ENCODE measurements at places on chromosomes 2 and 18.
A peak's percentile ranks its signal among the peaks of the same experiment; 100 is the strongest.

- no peak for DNase-seq
These were observed 48.6 kb downstream of the ANO7 start for GRCh38 chr2:241237047-241237446.

DNA sequence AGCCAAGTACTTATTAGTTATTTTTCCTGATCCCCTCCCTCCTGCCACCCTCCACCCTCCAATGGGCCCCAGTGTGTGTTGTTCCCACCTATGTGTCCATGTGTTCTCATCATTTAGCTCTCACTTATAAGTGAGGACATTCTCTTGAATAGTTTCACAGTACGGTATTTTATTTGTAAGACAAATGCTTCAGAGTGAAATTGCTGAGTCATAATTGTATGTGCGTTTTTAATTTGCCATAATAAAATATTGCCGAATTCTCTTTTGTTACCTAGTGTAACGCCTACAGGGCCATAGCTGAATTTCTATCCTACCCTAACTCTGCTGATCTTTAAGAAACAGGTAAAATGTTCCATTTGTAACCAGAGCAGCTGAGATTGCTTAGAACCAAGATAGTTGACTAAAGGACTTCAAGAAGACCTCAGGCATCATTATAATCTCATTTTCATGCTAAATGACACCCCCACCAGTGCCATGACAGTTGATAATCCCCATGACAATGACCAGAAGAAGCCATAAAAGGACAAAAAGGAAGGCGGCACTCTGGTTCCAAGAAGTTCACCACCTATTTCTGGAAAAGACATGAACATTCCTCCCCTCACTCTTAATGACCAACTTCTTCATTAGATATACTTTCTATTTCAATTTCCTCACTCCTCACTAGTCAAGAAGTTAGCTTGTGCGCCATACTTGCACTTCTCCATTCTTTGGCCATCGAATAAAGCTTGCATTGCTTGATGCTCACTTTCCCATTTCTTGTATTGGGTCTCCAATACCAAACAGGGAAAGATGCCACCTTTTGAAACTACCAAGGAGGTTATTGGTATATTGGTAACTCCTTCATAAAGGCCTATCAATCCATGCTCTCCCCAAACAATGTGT, 18.4 kb downstream of the SCN9A start:
- no peak for DNase-seq

GRCh38 chr18:79924814-79925731, 26.4 kb downstream of the SLC66A2 start:
- DNase-seq = no peak

GRCh38 chr2:24618144-24618543, 127.1 kb downstream of the NCOA1 start:
- DNase-seq = no peak

DNA sequence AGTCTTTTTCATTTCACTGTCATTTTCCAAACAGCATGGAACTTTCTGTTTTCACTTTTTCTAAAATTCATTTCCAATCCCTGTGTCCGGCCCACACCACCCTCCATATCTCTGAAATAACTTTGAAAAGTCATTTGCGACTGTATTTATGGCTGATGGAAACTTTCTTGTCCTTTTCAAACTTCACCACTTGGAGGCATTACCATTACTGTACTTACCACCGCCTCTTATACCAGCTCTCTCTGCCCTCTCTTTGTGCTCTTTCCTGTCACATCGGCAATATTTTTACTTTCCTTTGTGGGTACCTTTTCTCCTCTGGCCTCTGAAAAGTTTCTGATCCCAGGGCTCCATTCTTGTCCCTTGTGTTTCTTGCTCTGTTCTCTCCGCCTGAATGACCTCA, 39.5 kb upstream of the IL1RL1 start:
- DNase-seq = no peak

- DNase-seq = no peak
These were observed 10.9 kb downstream of the CPS1 start for GRCh38 chr2:210567279-210567678.

- no peak for DNase-seq
These were observed 34.0 kb upstream of the RNF138 start for GRCh38 chr18:32057624-32058165.

DNA sequence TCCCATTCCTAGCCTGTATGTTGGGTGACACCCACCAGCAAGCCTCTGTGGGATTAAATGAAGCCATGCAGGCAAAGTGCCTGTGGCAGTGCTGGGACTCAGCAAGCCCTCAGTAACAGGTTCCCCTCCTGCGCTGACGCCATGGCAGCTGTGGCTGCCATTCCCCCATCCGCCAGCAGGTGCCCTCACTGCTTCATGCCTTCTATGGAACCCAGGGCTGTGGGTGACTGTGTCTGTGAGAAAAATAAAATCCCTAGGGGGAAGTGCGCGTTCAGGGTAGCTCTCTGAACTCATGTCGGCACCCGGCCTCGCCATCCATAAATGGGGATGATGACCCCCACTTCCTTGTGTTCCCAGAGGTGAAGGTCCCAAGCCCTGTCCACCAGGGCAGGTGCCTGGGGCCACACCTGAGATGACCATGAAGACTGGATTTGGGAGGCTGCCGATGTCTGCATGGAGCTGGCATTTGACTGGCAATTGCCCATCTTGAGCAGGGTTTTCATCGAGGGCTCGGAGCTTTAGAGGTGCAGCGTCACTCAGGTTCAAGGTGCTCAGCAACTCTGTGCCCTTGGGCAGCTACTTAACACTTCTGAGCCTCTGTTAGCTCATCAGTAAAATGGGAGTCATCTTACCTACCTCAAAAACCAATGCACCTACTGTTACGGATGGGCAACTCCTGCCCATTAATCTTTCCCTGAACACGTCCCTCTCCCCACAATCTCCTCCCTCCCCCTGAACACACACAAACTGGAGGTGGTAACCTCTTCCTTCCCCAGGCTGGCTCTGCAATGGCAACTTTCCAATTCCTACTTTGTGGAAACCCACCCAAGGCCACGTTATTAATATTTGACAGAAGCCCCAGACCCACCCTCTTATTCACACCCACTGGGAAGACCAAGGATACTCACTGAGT, 2.9 kb upstream of the MAL start:
- peak; percentile 51 for DNase-seq

- DNase-seq = no peak
These were observed 291.6 kb downstream of the CMPK2 start for GRCh38 chr2:6574121-6574520.

DNA sequence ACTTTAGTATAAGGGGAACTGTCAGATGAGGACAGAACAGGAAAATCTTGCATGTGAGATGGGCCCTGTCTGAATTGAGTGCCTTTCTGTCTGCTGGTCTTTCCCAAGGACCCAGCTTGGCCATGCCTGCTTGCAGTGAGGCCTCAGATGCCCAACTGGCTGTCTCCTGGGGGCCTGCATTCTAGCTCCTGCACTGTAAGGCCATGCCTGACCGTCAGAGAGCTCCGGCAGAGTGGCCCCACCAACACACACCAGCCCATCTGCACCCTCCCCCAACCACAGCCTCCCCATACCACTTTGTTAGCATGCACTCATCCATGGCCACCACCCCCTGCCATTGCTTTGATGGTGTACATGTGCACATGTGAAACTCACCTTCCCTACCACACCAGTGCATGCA, 190.4 kb upstream of the RPRM start:
- DNase-seq = no peak

DNA sequence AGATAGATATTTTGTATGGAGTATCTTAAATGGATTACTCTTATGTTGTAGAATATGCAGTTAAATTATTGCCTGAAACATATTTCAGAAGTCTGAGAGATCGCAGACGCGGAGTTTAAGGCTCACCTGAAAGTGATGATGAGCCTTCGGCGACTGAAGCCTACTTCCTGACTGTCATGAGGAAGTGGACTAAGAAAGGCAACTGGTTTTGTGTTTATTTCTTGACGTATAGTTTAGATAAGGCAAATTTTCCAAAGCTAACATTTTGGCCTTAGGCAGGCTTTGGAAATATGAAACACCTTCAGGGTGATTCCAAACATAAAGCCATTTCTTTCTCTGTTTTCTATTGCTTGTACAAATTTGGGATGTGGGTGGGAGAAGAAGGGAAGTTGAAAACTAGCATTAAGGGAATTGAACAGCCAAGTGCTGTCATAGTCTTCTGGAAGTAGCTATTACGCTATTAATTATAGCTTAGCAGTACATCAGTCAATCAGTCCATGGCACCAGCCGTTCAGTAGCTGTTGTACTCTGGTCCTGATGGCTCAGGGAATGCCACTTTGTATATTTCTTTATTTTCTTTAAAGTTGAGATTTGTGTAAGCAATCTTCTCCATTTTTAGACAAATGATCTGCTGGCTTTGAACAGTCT, 1.5 kb downstream of the GRHL1 start:
- DNase-seq = no peak

DNA sequence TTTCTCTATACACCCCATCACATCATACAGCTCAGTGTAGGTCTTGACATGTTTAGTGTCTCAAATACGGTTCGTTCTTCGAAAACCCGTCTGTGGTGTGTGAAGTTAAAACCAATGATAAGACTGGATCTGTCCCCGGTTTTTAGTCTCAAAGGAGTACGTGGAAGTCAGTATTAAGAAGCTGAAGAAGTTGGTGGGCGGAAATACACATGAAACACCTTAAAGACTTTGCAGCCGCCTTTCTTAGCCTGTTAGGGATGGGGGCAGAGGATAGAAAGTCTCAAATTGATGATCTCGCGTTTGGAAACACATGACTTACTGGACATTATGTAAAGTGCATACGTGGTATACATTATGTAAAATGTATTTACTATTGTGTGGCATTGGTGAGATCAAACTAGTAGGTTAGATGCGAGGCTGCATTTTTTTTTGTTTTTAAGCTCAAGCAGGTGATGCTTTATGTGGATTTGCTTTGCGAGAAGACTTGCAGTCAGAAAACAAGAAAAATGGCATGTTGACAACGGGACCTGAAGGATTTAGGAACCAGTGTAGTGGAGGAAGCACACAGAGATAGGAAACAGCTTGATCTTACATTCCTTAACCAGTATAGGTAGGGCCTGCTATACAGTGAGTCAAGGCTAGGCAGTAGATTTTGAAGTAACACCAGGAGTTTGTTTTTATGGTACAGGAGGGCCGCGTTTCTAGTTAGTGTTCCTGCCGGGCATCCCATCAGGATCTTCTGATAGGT, 1.2 kb downstream of the CNOT11 start:
- DNase-seq = peak; percentile 12

DNA sequence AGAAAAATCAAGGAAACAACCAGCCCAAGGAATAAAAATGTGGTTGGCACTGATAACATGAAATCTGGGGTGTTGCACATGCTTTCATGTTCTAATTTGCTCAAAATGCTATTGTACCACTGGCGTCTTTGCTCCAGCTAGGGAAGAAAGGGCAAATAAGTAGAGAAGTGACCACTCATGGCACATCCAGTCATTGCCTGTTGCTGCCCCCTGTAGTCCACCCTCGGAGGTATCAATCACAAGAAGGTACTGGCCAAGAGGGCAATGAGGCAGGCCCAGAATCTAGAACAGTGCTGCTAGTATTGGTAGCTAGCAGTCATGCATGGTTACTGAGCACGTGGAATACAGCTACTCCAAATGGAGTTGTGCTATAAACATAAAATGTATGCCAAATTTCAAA, 213.4 kb downstream of the CDCA7 start:
- no peak for DNase-seq

DNA sequence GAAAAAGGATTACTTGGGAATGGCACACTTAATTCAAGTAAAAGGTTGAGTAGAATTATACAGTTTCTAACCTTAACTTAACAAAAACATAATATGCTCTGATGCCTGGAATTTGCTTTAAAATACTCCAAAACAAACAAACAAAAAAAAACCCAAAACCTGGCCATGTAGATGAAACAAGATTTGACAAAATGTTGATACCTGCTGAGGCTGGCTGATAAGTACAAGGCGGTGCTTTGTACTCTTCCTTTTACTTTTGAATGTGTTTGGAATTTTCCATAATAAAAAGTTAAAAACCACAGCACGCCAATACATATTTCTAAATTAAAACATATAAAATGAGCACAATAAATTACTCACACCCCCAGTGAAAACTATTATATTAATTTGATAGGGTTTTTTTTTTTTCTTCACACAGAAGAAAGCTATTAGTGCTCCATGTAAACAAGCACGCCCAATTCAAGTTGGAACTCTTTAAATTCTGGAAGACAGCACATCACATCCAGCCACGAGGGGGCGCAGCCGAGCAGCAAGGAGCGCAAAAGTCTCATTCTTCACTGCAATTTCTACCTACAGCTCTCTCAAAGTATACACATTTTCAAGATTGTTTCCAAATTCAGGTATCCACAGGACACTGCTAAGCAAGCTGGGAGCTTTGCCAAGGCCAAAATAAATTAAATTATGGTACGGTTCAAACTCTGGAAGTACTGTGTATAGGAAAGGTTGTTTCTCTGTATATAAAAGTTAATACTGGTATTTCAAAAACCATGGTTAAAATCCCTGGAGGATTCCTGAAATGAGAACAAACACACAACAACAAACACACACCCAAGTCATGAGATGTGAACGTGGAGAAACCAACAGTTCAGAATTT, 7.5 kb downstream of the SERTAD2 start:
- peak; percentile 88 for DNase-seq

DNA sequence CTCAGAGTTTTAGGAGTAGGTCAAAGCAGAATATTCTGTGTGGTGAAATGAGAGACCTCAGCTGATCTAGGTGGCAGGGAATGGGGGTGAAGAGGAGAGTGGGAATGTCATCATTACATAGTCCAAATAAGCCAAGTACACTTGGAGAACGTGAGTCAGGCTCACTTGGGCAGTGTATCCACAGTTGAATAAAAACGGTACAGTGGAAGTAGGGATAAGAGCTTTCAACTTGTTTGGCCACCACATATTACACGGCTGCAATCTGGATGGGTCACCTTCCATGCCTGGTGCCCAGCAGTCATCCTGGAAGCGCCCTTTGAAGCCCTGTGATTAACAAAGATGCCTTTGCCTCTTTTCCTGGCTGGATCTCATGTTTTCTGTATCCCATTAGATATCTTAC, 28.6 kb downstream of the MIB1 start:
- no peak for DNase-seq

DNA sequence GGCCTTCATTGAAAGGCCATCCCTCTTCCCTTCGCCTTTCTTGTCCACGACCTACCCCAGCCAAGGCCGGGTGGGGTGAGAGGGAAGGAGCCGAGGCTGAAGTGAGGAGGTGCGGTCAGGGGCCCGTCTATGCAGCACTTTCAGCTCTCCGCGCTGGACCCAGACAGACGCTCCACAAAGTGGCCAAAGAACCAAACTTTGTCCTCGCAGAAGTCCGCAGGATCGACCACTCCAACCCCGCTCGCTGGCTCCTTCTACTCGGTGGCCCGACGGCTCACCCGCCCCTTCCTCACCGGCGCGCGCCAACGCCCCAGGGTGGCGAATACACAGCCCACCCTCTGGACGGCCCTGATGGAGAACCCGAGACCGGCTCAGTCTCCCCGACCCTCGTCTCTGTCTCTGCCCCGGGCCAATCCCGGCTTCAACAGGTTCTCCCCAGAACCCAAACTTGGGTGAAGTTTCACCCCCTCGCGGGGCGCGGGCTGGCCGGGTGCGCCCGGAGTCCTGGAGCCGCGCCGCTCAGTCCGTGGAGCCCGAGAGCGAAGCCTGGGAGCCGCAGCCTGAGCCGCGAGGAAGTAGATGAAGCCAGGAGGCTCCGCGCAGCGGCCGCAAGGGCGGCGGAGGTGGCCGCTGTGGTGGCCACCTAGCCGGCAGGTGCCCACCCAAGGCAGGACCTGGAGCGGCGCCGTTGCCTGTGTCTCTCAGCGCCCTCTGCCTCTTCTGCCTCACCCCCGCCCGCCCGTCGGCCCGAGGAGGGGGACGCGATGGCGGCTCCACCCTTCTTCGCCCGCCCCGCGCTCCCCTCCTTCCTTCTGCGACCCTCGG, 26.7 kb upstream of the ALPP start:
- DNase-seq = no peak
